Activated T-cell treated with anti-CD3 and anti-CD28 coated beads, Interleukin-2, amount 50 U/mL, for 72 hours (primary cell): ENCODE measurements at places on chromosomes 1 and 21. TPM values are rescaled to one million over a fixed set of nuclear protein-coding genes. Genes with fewer than 3 reads are reported as not detected.

Gene IER5
- 72.2 TPM for total RNA-seq

Gene CYP4B1
- not detected for total RNA-seq

GRCh38 chr1:200991097-200991614 is 32.4 kb downstream of the KIF21B start:
- H3K4me3 ChIP-seq, result no peak overlapping the region
- DNase-seq, result no peak
- no peaks in the 10 kb centered on the region for H3K4me1 ChIP-seq

DNA sequence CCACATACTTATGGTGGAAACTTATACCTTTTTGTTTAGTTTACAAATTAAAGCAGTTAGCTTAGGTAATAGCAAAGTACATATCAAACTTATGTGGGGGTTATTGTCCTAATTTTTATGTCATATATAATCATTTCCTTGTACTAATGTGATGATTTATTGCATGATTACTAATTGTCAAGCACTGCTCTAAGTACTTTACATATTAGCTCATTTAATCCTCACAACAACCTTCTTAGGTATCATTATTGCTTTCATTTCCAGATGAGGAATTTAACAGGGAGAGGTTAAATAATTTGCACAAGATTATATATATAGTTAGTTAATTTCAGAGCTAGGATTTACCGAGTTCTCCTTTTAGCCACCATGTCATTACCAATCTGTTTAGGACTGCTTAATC is 11.9 kb upstream of the SSX2IP start:
- no peak overlapping the region for H3K4me3 ChIP-seq
- no peaks in the 10 kb centered on the region for H3K36me3 ChIP-seq
- peaks cover 25% of the 10 kb centered on the region for H3K4me1 ChIP-seq
- no peak overlapping the region for H3K27ac ChIP-seq

- H3K4me3 ChIP-seq, result peak overlapping the region; percentile 95
- DNase-seq, result peak; percentile 61
- H3K27me3 ChIP-seq, result no peaks in the 10 kb centered on the region
- peak overlapping the region; percentile 67 for H3K27ac ChIP-seq
These were observed 35.5 kb downstream of the CACHD1 start for GRCh38 chr1:64505232-64505943.

- no peaks in the 10 kb centered on the region for H3K27me3 ChIP-seq
- H3K27ac ChIP-seq, result no peak overlapping the region
- H3K36me3 ChIP-seq, result no peaks in the 10 kb centered on the region
These were observed 225.4 kb upstream of the NRIP1 start for GRCh38 chr21:15289896-15290841.

DNA sequence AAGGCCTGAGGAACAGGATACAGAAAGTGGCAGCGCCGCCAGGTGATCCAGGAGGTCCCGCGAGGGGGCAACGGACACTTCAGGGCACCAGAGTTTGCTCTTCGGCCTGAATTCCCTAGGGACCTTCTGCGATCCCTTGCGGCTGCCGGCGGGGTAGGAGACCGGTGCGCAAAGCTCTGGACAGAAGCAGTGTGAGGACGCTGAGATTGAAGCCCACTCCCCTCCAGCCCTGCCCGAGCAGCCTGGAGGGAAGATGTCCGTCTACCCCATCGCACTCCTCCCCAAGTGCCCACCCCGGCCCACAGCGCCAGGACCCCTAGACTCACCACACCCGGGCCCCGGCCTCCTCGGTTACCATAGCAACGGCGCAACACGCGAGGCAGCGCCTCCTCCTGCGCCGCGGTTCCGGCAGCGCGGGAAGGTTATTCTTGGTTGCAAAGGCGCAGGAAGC is at the start of gene ANKRD45:
Gene ANKRD45 (minus strand): TSS at position 361 of the 451 bp plus-strand sequence. CDS start 10,433 bp downstream, outside the sequence.
- peak; percentile 17 for DNase-seq
- peak within 1 kb of the TSS; percentile 73 for H3K4me3 ChIP-seq
- peaks cover 33% of the 10 kb centered on the region for H3K27me3 ChIP-seq
- peaks cover 15% of the 10 kb centered on the region for H3K4me1 ChIP-seq

DNA sequence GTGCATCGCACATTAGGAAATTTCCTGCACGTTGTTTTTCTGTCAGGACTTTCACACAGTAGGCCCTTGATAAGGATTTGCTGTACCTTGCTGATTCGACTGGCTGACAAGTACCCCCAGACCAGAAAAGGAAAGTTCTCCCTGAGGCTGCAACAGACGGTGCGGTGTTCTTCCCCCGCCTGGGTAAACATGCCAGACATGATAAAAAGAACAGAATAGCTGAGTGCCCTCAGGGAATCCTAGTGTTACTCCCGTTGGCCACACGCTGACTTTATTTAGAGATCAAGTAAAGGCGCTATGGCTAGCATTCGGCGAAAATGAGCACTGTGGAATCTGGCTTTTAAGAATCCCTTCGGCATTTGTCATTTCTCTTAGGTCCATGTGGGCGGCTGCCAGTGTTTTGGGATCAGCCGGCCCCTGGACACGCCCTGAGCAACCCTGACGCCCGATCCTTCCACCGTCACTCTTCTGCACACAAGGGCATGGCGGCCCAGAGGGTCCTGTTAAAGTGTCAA is 607.7 kb downstream of the KIF26B start:
- DNase-seq, result no peak
- H3K36me3 ChIP-seq, result peaks cover 9% of the 10 kb centered on the region
- H3K4me3 ChIP-seq, result no peak overlapping the region
- H3K27ac ChIP-seq, result no peak overlapping the region
- no peaks in the 10 kb centered on the region for H3K27me3 ChIP-seq
- H3K4me1 ChIP-seq, result no peaks in the 10 kb centered on the region
